ENCODE measurements at places on chromosomes 6 and 20. TPM values are rescaled to one million over a fixed set of nuclear protein-coding genes. Genes with fewer than 3 reads are reported as not detected.

The MAFB gene
- 6.1 TPM for total RNA-seq

The NOL7 gene
- 66.4 TPM for total RNA-seq

The CPXM1 gene
- total RNA-seq: not detected

The ADGB gene
- total RNA-seq: not detected

The GRM1 gene
- total RNA-seq: not detected

The DAAM2 gene
- 0.07 TPM for total RNA-seq

The UBE2C gene
- not detected for total RNA-seq

The COL12A1 gene
- total RNA-seq: 34.9 TPM

The THBS2 gene
- total RNA-seq: 0.50 TPM

The RAB44 gene
- total RNA-seq: under 0.01 TPM

The FUT9 gene
- total RNA-seq: under 0.01 TPM

The LY6G5C gene
- not detected for total RNA-seq

The RSPH3 gene
- 6.8 TPM for total RNA-seq

The TMEM244 gene
- not detected for total RNA-seq

The DEFB132 gene
- total RNA-seq: not detected

The MEP1A gene
- 0.07 TPM for total RNA-seq

The ZGPAT gene
- 16.7 TPM for total RNA-seq

The ASXL1 gene
- 32.4 TPM for total RNA-seq

The SIGLEC1 gene
- not detected for total RNA-seq

The GJA10 gene
- not detected for total RNA-seq

The MAS1 gene
- not detected for total RNA-seq

The MOG gene
- not detected for total RNA-seq

The MLN gene
- not detected for total RNA-seq

The EPB41L1 gene
- 16.7 TPM for total RNA-seq

The BEND6 gene
- total RNA-seq: 3.5 TPM

The SLC22A1 gene
- total RNA-seq: 0.34 TPM

The NNAT gene
- total RNA-seq: not detected

The PI16 gene
- total RNA-seq: not detected

The CDS2 gene
- total RNA-seq: 25.3 TPM

The CLVS2 gene
- not detected for total RNA-seq

The C2 gene
- total RNA-seq: 0.71 TPM

The OLIG3 gene
- not detected for total RNA-seq

The GHRH gene
- not detected for total RNA-seq

The RAD21L1 gene
- not detected for total RNA-seq

All from nasal cavity respiratory epithelium epithelial cell of viscerocranial mucosa (primary cell).